ENCODE measurements at places on chromosomes 12 and 14. TPM values are rescaled to one million over a fixed set of nuclear protein-coding genes. Genes with fewer than 3 reads are reported as not detected.

Gene GPRC5A
- 0.08 TPM for total RNA-seq

Gene BTBD7
- 14.1 TPM for total RNA-seq

Gene CCDC175
- total RNA-seq, result not detected

Gene DHRS4L2
- total RNA-seq, result 22.5 TPM

Gene ERBB3
- 1.3 TPM for total RNA-seq

Gene MANSC4
- not detected for total RNA-seq

Gene TOMM20L
- total RNA-seq, result not detected

Gene OTOGL
- not detected for total RNA-seq

Gene TAS2R10
- 0.46 TPM for total RNA-seq

Gene CYP46A1
- total RNA-seq, result 0.12 TPM
